ENCODE measurements at places on chromosomes 12 and 14.

DNA sequence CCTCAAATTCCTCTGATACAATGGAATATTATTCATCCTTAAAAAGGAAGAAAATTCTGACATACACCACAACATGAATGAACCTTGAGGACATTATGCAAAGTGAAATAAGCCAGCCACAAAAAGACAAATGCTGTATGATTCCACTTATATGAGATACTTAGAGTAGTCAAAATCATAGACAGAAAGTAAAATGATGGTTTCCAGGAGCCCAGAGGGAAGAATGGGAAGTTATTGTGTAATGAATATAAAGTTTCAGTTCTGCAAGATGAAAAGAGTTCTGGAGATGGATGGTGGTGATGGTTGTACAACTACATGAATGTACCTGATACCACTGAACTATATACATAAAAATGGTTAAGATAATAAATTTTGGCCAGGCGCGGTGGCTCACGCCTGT, 18.3 kb downstream of the VWF start:
- no peak for DNase-seq

DNA sequence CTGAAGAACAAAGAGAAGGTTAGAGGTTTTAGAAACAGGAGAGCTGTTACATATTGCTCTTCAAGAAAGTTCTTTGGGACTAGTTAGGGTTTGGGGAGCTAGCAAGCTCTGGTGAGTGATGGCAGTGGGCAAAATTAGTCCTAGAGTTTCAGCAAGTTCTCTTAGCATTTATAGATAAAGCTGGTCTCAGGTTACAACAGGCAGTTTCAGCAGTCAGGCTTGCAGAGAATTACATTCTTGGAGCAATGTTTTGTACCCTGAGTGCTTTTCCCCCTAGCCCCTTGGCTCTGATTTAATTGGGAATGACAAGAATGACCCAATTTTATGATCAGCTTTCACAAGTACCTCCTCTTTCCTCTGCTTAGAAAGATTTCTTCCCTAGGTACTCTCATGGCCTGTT, 21.4 kb upstream of the EID3 start:
- DNase-seq = no peak

GRCh38 chr12:107522692-107523477, 162.7 kb upstream of the PWP1 start:
- DNase-seq = no peak

DNA sequence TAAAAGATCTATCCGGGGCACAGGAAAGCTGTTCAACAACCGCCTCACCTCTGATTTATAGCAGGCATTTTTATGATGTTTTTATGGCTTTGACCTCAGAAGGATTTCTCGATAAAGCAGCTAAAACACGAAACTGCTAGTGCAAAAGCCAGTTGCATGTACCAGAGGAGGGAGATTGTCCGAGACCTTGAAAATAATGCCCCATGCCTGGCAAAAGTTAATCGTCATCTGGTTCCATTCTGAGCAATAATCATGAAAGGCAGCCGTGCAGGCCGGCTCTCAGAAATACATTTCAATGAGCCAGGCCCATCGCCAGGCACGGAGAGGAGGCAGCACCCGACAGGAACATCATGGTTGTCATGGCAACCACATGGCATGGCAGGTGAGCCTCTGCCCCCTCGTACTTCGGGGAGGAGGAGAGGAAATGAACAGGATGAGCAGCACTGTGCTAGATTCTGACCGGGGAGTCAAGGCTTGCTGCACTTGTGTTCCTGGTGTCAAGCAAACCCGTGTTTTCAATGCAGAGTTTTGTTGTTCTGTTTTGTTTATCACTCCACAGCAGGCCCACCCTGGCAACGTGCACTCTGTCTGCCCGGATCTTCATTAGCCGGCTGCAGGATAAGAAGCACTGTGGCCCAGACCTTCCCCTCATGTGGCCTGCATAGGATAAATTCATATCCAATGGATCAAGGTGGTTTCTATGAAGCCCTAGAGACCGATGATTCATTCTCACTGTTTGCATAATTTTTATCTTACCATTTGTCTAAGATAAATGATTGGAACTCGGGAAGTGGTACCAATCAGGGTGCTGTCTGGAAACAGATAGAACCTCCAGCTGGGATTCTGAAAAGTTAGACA, 160.2 kb downstream of the RIMBP2 start:
- peak; percentile 95 for DNase-seq

DNA sequence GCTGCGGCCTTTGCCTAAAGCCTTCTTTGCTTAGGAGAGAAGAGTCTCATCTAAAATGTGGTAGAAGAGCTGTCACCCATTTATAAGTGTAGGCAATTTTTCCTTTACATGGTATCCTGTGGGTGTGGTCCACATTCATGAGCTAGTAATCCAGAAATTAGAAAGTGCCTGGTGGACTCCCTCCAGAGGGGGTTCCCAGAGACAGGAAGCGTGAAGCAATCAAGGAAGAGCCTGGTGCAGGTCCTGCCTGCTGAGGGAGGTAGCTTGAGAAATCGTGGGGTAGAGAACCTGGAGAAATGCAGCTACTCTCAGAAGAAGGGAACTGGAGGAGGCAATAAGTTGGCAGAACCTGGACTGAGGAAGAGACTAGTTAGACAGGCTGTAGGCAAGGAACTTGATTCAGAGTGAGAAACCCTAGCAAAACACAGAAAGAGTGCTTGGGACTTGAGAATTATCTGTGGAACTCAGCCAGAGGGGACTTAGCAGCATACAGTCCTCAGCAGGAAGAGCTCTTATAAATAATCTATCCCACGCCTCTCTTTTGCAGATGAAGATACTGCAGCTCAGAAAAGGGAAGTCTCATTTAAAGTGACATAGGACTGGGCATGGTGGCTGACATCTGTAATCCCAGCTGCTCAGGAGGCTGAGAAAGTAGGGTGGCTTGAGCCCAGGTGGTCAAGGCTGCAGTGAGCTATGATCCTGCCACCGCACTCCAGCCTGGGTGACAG, 182.4 kb upstream of the CCND2 start:
- DNase-seq = no peak

GRCh38 chr12:69330475-69331473, 17.4 kb upstream of the LYZ start:
- peak; percentile 23 for DNase-seq

DNA sequence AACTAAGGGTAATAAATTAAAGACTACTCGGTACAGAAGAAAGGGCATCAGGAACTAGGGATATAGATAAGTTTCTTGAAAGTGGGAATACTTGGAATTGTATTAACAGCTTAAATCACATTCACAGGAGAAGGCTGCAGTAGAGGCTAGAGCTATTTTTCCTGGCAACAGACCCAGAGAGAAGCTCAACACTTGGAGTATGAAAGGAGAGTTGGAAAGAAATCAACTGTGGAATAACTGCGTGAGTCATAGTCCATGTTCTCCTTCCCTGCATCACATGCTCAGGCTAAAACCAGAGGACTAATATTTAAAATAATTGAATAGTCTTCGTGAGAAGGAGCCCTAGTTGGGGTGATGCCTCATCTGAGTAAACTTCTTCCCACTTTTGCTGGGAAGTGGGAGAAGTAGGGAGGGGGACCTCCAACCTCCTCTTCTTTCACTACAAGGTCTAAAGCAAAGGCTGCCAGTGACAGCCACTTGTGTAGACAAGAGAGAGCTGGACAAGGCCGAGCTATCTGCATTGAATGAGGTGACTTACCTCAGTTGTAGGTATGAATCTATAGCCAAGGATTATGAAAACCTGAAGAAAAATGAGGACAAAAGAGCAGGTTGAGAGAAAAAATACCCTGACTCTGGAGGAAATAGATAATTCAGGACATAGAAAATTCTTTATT, 32.7 kb downstream of the DYRK2 start:
- no peak for DNase-seq

GRCh38 chr12:15146585-15146984, 74.6 kb downstream of the RERG start:
- DNase-seq = peak; percentile 65
